ENCODE measurements at places on chromosomes 13 and 19. TPM values are rescaled to one million over a fixed set of nuclear protein-coding genes. Genes with fewer than 3 reads are reported as not detected.

MYO16 gene
- not detected for total RNA-seq

ZIC2 gene
- total RNA-seq: not detected

ARL11 gene
- 0.32 TPM for total RNA-seq

VASP gene
- total RNA-seq: 170 TPM

BCL2L12 gene
- total RNA-seq: 7.5 TPM

KANK2 gene
- total RNA-seq: 59.4 TPM

GPC5 gene
- under 0.01 TPM for total RNA-seq

PGLYRP2 gene
- total RNA-seq: not detected

JAK3 gene
- total RNA-seq: 1.6 TPM

MATK gene
- not detected for total RNA-seq

ZNF473 gene
- 6.7 TPM for total RNA-seq

DIS3 gene
- total RNA-seq: 40.3 TPM

SLC6A16 gene
- total RNA-seq: 0.15 TPM

TYROBP gene
- not detected for total RNA-seq

BCL3 gene
- 2.1 TPM for total RNA-seq

KRTDAP gene
- total RNA-seq: not detected

SPRED3 gene
- 1.4 TPM for total RNA-seq

OR4F17 gene
- total RNA-seq: not detected

SIGLECL1 gene
- not detected for total RNA-seq

WDR88 gene
- not detected for total RNA-seq

ZNF420 gene
- total RNA-seq: 5.5 TPM

CCDC8 gene
- total RNA-seq: 6.2 TPM

KISS1R gene
- not detected for total RNA-seq

ACP7 gene
- under 0.01 TPM for total RNA-seq

PRRG2 gene
- 1.4 TPM for total RNA-seq

KASH5 gene
- total RNA-seq: not detected

MED16 gene
- 17.2 TPM for total RNA-seq

FLT3LG gene
- 1.8 TPM for total RNA-seq

MBD3L2 gene
- total RNA-seq: not detected

ATXN8OS gene
- not detected for total RNA-seq

C19orf81 gene
- not detected for total RNA-seq
